ENCODE measurements at places on chromosomes 16 and 17. TPM values are rescaled to one million over a fixed set of nuclear protein-coding genes. Genes with fewer than 3 reads are reported as not detected.

The PPY gene
- total RNA-seq = not detected

The KRT39 gene
- total RNA-seq = not detected

The WSB1 gene
- 217 TPM for total RNA-seq

The ZG16 gene
- not detected for total RNA-seq

The SLFN5 gene
- 108 TPM for total RNA-seq

The TNFRSF13B gene
- total RNA-seq = not detected

The CNTD1 gene
- total RNA-seq = not detected

The GPR142 gene
- total RNA-seq = not detected

DNA sequence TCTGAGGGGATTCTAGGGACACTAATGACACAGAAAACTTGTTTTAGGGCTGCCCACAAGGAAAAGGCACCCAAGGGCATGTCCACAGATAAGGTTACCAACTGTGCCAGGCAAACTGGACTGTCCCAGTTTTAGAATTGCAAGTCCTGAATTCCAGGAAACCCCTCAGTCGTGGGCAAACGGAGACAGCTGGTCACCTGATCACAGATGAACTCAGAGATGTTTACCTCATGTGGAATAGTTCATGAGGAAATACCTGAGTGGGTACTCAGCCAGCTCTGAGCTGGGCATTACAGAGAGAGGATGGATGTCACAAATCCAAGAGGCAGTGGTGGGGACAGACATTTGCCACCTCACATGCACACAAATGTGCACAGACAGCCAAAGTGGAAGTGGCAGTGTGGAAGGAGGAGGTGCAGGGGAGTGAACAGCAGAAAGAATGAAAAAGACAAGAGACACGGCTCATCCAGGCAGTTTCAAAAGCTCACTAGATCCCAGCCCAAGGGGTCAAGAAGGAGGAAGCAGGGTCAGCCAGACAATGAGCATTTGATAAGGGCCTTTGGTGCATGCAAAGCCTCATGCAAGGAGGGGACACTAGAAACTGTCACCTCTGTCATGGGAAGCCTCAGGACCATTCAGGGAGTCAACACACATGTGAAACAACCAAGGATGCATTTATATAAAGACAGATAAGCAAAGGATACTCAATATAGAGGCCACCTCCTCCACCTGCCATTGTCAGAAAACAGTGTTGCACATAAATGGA, 24.8 kb downstream of the TTLL6 start:
- H3K4me1 ChIP-seq = no peaks in the 10 kb centered on the region
- peaks cover 39% of the 10 kb centered on the region for H3K27me3 ChIP-seq
- no peaks in the 10 kb centered on the region for H3K36me3 ChIP-seq
- no peak overlapping the region for H3K4me3 ChIP-seq
- H3K27ac ChIP-seq = no peak overlapping the region

- peaks cover 10% of the 10 kb centered on the region for H3K4me1 ChIP-seq
- H3K27me3 ChIP-seq = peaks cover 87% of the 10 kb centered on the region
- no peak overlapping the region for H3K27ac ChIP-seq
- H3K4me3 ChIP-seq = no peak overlapping the region
- no peaks in the 10 kb centered on the region for H3K36me3 ChIP-seq
- DNase-seq = no peak
These were observed 9.5 kb upstream of the CBX8 start for GRCh38 chr17:79806446-79806760.

DNA sequence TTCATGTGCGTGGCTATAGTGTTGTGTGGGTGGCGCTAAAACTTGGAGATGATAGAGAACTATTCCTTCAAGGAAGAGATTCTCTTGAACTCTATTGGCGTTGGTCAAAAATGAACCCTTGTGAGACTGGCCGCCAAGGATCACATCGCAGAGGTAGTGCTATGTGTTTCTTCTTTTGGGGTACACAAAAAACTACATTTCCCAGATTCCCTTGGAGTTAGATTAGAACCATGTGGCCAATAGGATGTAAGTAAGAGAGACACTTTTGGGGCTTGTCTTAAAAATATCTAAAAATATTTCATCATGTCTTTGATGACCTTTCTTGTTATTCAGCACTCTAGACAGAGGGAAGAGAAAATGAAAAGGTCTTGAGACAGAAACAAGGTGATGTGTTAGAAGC, 25.4 kb upstream of the DYNLRB2 start:
- no peaks in the 10 kb centered on the region for H3K27me3 ChIP-seq
- no peak overlapping the region for H3K27ac ChIP-seq
- no peaks in the 10 kb centered on the region for H3K4me1 ChIP-seq
- no peak overlapping the region for H3K4me3 ChIP-seq

GRCh38 chr16:1961651-1962067, 2.3 kb downstream of the NDUFB10 start:
- peaks cover 37% of the 10 kb centered on the region for H3K4me1 ChIP-seq
- H3K4me3 ChIP-seq = no peak overlapping the region
- no peak overlapping the region for H3K27ac ChIP-seq

DNA sequence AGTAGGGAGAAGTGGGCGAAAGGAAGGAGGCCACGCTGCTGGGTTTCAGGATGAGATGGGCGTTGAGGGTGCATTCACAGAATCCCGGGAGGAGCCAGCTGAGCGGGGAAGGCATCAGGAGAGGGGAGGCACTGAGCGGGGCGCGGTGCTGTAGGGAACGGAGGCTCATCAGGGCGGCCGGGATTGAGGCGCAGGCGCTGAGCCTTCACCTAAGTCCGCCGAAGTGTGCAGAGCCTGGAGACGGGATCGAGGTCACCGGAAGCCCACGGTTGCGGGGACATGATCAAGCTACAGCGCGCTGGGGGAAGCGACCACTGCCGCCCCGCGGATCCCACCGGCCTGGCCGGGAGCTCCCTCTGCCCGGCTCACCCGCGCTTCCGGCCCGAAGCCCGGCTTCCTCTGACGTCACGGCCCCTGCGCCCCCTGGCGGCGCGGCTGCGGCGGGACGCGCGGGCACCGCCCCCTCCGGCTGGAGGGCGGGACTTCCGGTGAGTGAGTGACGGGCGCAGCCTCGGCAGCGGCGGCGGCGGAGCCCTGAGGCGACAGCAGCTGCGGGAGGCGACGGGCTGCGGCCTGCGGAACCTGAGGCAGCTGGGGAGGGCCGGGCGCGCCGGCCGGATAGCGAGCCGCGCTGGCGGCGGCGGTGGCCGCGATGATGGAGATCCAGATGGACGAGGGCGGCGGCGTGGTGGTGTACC, at the start of gene MAPK8IP3:
MAPK8IP3 (plus strand) TSS at position 508 of the 698 bp plus-strand sequence; CDS start at position 653, 145 bp downstream.
- H3K36me3 ChIP-seq = peaks cover 19% of the 10 kb centered on the region
- H3K4me1 ChIP-seq = peaks cover 27% of the 10 kb centered on the region
- DNase-seq = peak; percentile 59
- H3K27me3 ChIP-seq = no peaks in the 10 kb centered on the region

GRCh38 chr17:78438271-78438691, 59.8 kb downstream of the PGS1 start:
- no peaks in the 10 kb centered on the region for H3K4me1 ChIP-seq
- DNase-seq = no peak
- H3K4me3 ChIP-seq = no peak overlapping the region
- no peaks in the 10 kb centered on the region for H3K27me3 ChIP-seq

DNA sequence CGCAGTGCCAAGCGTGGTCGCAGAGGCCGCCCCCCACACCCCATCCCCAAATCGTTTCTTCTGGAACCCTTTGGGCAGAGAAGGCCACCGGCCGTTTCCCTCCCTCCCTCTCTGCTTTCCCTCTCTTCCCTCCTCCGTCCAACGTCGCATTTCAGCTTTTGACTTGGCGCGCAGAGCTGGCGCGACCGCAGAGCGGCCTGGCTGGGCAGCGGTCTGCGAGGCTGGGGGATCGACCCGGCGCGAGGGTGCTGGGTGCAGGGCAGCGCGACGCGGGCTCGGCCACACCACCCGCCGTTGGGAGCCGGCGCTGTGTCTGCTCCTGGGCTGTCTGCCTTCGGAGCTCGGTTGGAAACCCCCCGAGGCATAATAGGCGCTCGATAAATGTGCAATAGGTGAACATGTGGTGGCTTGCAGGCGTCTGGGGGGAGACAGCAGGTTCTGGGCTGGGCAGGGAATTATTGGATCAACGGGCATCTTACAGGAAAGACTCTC, 2.8 kb upstream of the NTN3 start:
- peak overlapping the region; percentile 54 for H3K4me3 ChIP-seq
- no peak overlapping the region for H3K27ac ChIP-seq
- no peaks in the 10 kb centered on the region for H3K36me3 ChIP-seq

DNA sequence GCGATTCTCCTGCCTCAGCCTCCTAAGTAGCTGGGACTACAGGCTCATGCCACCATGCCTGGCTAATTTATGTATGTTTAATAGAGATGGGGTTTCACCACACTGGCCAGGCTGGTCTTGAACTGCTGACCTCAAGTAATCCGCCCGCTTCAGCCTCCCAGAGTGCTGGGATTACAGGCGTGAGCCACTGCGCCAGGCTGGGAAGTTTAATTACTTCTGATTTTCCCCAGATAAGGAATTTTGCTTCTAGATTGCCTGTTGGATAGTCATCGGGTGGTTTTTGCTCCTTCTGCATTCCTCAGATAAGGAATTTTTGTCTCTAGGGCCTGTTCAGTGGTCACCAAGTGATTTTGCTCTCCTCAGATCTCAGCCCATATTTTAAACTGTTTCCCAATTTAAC, 112.5 kb downstream of the MAP2K4 start:
- no peak overlapping the region for H3K4me3 ChIP-seq
- peak; percentile 76 for DNase-seq
- H3K36me3 ChIP-seq = peaks cover 19% of the 10 kb centered on the region
- H3K4me1 ChIP-seq = peaks cover 4% of the 10 kb centered on the region

- peak overlapping the region; percentile 29 for H3K27ac ChIP-seq
- no peaks in the 10 kb centered on the region for H3K36me3 ChIP-seq
- H3K4me3 ChIP-seq = no peak overlapping the region
- H3K27me3 ChIP-seq = no peaks in the 10 kb centered on the region
These were observed 39.5 kb upstream of the CIBAR2 start for GRCh38 chr16:85151603-85152413.

GRCh38 chr17:50169881-50170459, 4.2 kb downstream of the SGCA start:
- H3K27ac ChIP-seq = no peak overlapping the region
- peaks cover 18% of the 10 kb centered on the region for H3K4me1 ChIP-seq
- no peak overlapping the region for H3K4me3 ChIP-seq
- no peaks in the 10 kb centered on the region for H3K36me3 ChIP-seq
- no peaks in the 10 kb centered on the region for H3K27me3 ChIP-seq
- DNase-seq = no peak

- no peaks in the 10 kb centered on the region for H3K4me1 ChIP-seq
- H3K4me3 ChIP-seq = no peak overlapping the region
- no peaks in the 10 kb centered on the region for H3K27me3 ChIP-seq
- DNase-seq = no peak
- H3K36me3 ChIP-seq = no peaks in the 10 kb centered on the region
These were observed 41.5 kb upstream of the ABCC12 start for GRCh38 chr16:48197294-48197693.

DNA sequence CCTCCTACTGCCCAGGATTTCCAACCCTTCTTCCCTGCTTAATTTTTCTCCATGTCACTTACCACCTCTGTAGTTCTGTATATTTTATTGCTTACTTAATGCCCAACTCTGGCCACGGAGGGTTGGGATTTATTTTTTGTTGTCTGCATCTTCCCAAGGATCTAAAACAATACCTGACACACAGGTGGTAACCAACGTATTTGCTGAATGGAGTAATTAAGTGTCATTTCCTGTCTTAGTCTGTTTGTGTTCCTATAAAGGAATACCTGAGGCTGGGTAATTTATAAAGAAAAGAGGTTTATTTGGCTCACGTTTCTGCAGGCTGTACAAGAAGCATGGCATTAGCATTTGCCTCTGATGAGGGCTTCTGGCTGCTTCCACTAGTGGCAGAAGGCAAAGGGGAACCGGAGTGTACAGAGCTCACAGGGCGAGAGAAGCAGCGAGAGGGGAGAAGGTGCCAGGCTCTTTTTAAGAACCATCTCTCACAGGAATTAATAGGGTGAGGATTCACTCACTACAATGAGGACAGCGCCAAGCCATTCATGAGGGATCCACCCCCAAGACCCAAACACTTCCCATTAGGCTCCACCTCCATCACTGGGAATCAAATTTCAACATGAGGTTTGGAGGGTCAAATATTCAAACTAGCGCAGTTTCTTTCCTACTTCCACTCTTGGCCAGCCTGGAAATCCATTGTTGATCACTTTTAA, 44.8 kb downstream of the ERN1 start:
- H3K4me3 ChIP-seq = no peak overlapping the region
- H3K4me1 ChIP-seq = peaks cover 14% of the 10 kb centered on the region
- H3K27ac ChIP-seq = no peak overlapping the region
- H3K27me3 ChIP-seq = no peaks in the 10 kb centered on the region
- H3K36me3 ChIP-seq = peaks cover 3% of the 10 kb centered on the region

- peaks cover 15% of the 10 kb centered on the region for H3K36me3 ChIP-seq
- H3K27ac ChIP-seq = peak overlapping the region; percentile 81
- H3K27me3 ChIP-seq = no peaks in the 10 kb centered on the region
- DNase-seq = no peak
These were observed 794 bp downstream of the SMG6 start for GRCh38 chr17:2302778-2303203.

GRCh38 chr17:19417611-19418010, 6.6 kb downstream of the RNF112 start:
- H3K27me3 ChIP-seq = no peaks in the 10 kb centered on the region
- H3K27ac ChIP-seq = no peak overlapping the region
- H3K36me3 ChIP-seq = no peaks in the 10 kb centered on the region
- peaks cover 10% of the 10 kb centered on the region for H3K4me1 ChIP-seq
- no peak for DNase-seq
- no peak overlapping the region for H3K4me3 ChIP-seq

DNA sequence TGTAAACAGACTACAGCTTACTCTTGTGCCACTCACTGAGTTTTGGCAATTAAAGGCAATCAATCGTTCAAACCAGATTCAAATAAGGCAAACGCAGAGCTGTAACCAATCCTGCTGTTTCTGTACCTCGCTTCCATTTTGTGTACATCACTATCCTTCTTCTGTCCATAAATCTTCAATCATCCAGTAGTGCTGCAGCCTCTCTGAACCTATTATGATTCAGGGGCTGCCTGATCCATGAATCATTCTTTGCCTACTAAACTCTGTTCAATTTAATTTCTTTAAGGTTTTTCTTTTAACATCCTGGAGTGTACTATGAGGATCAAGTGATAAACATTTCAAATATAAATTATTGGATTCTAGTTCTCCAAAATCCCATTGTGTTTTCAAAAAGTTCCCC, 93.9 kb downstream of the CEP112 start:
- H3K27me3 ChIP-seq = no peaks in the 10 kb centered on the region
- no peak overlapping the region for H3K4me3 ChIP-seq
- no peak overlapping the region for H3K27ac ChIP-seq
- DNase-seq = peak; percentile 2
- H3K36me3 ChIP-seq = no peaks in the 10 kb centered on the region

GRCh38 chr16:80500116-80500859, 40.5 kb upstream of the DYNLRB2 start:
- H3K27me3 ChIP-seq = no peaks in the 10 kb centered on the region
- H3K36me3 ChIP-seq = no peaks in the 10 kb centered on the region
- no peak overlapping the region for H3K27ac ChIP-seq
- H3K4me3 ChIP-seq = no peak overlapping the region

Data from astrocyte (in vitro differentiated cells and primary cell).